ENCODE measurements at places on chromosomes 7 and 10.

- DNase-seq, result no peak
These were observed 65.2 kb downstream of the ATE1 start for GRCh38 chr10:121862649-121863048.

DNA sequence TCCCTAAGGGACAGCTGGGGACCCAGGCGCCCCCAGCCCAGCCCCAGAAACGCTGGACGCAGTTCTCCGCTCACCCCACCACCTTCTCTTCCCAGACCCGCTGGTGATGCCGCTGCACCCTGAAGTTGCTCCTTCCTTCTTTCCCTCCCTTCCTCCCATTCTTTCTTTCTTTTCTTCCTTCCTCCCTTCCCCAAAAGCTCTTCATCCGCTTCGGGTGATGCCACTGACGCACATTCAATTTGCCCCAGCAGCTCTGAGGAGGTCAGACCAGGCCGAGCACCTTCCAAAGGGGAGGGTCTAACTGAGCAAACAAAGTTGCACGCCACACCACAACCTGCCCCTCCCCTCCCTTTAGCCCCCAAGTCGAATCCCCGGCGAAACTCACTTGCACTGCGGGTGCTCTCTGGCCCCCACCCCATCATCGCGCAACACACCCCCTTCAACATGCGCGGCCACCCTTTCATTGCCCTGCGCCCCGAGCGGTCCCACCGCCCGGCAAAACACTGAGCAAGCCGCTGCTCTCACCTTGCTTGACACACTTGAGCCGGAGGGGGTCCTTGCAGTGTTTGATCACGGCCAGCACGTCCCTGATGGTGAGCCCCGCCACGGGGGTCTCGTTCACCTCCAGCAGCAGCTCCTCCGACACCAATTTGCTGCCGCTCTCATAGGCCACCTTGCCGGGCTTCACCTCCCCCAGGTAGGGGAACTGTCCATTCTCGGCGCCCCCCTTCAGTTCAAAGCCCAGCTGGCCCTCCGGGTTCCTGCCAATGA is 787 bp downstream of the MAGI2 start:
- peak; percentile 35 for DNase-seq

DNA sequence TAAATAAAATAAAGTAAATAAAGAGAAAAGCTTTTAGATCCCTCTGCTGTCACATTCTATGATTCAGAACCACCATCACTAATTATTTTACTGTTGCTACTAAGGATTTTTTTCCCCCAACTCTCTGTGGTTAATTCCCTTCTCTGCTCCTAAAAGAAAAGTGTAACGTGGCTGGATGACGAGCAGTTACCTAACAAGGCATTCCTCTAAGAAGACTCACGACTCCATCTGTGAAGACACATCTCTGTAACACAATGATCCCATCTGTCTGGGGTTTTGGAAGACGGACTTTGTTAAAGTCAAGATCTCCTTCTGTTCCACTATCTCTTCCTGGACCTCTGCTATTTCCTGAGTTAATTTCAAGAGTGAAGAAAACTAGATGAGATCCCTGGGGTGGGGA is 179.9 kb downstream of the SFMBT2 start:
- no peak for DNase-seq

DNA sequence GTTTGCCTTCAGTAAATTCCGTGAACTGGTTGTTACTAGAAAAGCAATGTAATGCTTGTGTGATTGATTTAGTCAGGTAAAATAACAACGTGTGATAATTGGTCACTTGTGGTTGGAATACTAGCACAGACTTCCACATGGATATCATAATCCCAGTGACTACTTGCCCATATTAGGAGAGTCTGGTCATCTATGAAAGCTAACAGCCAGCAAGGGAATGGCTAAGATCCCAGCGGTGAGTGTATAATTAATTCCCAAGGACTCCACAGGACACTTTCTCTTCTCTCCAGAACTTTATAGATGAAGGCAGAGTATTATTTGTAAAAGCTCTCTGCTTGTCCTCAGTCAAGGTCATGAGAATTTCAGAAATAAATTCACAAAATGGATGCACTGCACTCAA is 662.6 kb upstream of the TEX47 start:
- DNase-seq, result no peak

DNA sequence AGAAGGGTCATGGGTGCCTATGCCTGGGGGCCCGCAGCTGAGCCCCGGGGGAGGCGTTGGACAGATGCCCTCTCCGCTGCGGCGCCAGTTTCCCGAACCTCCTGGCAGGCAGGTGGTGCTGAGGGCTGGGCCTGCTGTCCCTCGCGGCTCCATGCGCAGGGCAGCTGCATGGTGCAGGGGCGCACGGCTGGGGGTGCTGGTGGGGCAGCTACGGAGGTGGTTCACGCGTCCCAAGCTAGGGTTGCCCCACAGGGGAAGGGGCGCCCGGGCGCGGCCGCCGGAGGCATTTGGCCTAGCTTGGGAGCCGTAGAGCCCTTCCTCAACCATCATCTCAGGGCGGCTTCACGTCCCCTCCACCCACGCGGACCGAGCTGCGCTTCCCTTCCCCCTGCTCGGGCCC is 146.0 kb downstream of the CCDC201 start:
- no peak for DNase-seq

GRCh38 chr7:44391171-44391570 is 65.8 kb upstream of the CAMK2B start:
- DNase-seq, result no peak

GRCh38 chr10:78915190-78915518 is 153.6 kb upstream of the ZMIZ1 start:
- no peak for DNase-seq

GRCh38 chr10:121589553-121589952 is 8.7 kb downstream of the FGFR2 start:
- DNase-seq, result no peak

DNA sequence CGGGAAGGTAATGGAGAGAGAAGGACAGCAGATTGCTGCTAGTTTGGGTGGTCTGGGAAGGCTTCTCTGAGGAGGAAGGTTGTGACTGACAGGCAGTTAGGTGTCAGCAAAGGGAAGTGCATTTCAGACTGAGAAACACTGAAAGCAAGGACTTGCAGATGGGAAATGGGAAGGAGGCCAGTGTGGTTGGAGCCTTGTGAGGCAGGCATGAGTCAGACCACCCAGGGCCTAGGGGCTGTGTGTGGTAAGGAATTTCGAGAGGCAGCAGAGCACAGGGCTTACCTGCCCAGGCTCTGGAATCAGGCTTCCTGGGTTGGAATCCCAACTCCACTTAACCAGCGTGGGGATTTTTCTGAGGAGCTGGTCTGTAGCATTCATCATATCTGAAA is 53.5 kb downstream of the NRF1 start:
- DNase-seq, result no peak

- no peak for DNase-seq
These were observed 175.4 kb downstream of the MGMT start for GRCh38 chr10:129642427-129642826.

- DNase-seq, result no peak
These were observed 2.0 kb downstream of the PIP4K2A start for GRCh38 chr10:22712211-22712955.

DNA sequence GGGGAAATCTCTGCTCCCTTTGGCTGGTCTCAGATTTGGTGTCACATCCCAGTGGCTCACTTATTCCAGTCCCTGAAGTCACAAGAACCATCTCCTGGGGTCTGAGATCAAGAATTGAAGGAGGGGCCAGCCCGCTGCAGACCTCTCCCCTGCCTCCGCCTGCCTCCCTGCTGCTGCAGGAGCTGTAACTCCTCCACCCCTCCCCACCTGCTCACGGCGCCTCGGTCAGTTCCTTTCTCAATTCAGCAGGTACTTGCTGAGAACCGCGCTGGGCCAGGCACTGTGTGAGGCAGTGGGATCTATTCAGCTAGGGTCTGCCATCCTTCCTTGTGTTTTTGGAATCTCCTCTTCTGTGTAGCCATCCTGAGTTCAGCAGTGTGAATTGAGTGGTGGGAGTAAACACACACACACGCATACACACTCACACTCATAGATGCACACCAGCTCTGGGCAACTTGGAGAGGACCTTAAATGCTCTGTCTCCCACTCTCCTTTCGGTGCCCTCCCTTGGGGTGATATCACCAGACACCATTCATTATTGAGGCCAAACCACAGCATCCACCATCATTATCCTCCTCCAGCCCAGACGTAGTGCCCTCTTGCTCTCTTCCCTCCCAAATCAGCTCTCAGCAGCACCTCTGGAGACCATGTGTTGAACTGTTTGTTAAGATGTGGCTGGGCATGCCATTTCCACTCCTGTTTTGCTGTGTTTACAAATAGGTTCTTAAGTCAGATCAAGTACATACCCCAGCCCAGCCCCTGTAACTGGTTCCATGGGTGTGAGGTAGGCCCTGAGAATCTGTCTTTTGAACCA is 22.0 kb upstream of the ANKRD2 start:
- peak; percentile 63 for DNase-seq

DNA sequence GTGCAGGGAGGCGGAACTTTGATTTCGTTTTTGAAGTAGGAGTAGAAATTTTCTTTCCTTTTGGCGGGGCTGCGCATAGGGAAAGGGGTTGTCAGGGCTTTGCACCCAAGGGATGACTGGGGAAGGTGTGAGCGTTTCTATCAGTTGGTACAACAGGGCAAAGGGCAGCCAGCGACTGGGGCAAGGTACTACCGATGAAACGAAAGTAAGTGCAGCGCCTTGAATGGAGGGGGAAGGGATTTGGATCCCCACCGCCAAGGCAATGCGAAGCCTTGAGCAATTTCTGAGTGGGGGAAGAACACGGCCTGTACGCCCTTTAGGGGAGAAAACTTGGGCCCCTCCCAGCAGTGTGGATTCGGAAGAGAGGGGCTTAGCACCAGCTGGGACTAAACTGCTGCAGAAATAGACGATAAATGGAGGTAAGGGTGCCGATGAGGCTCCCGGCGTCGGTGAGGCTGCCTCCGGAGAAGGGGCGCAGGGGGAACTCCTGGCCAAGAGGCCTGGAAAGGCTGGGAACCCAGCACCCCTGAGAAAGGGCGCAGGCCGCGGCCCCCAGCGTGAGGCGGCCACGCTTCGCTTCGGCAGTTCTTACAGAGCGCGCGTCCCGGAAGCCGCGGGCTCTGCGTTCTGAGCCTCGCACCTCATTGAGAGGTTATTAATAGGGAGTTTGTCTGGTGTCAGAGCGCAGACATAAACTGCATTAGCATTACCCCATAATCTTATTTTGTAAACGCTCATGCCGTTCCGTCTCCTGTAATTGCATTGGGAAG is 10.0 kb upstream of the TLX1 start:
- DNase-seq, result no peak

DNA sequence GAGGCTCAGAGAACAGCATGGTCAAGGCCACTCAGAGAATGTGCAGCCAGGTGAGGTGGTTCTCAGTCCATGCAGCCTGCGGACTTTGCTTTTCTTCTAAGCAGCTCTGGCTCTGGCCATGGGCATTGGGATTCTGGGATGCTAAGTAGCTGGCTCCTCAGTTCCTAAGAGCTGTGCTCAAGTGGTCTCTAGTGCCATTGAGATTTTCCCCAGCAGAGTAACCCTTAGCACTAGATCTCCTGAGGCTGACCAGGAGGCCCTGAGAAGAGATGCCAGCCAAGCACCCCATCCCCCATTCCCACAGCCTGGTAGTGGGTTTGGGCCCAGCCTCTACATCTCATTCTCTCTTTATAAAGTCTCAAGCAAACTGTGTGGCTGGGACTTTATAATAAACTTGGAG is 77.1 kb downstream of the KCNMA1 start:
- DNase-seq, result no peak

DNA sequence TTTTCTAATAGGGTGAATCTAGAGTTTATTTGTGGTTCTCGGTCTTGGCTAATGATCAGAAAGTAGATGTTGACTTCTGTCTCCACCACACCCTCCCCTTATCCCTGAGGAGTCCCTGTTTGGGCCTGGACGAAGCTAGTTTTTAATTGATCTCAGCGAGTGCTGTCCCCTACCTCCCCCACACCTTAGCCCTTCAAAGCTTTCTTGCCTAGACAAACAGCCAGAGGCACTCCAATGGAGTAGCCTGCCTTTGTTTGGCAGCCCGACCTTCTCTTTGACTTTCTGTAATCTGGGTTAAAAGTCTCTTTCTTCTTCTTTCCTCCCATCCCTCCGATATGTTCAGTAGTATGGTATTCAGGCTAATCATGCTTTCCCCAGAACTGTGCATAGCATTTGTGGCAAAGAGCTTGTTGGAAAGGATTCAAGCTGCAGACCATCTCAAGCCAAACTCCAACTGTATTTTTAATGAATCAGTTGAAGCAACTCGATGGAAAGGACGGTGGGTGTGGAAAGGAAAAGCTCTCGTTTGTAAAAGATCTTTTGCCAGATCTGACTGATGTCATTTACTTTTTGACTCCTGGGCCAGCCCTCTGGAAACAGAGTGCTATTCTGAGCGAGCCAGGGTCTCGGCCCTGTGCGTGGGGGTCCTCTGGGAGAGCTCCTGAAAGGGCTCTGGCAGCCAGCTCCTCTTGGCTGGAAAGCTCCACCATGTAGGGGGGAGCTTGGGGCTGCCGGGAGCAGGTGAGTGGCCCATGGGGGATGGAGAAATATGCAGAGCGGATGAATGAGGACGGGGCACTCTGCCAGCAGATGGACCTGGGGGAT is 4.5 kb downstream of the FAM180A start:
- no peak for DNase-seq

DNA sequence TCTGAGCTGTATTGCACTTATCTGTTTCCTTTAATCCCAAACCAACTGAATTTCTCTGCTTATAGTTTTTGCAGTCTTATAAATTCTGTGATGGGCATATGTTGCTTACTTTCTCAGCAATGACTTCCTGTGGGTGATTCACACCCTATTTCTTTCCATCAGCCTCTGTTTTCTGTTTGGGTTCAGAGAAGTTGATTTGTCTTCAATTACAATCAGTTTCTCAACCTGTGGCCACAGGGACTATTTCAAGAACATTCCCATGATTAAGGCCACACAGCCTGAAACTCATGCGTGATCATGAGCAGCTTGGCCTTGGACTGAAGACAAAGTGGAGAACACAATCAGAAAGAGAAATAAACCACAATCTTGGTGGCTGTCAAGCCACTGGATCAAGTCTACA is 1174.6 kb upstream of the C7orf33 start:
- DNase-seq, result no peak

GRCh38 chr10:119198438-119198837 is 8.9 kb upstream of the GRK5 start:
- DNase-seq, result peak; percentile 34

DNA sequence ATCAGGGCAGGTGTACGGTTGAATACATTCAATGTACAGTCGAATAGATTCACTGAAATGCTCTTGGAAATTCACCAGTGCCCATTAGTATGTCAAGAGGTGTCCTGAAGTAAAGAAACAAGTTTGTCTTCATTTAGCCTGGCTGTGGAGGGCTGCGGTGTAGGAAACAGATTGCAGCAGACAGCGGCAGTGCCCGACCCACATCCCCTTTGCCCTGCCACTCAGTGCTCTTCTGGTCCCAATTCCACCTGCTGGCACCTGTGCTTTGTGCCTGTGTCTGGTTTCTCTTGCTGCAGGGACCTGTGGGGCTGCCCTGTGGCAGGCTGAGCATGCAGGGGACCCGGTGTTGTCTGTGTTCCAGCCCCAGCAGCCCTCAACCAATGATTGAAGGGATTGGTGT is 183.7 kb downstream of the RPS24 start:
- DNase-seq, result no peak
